HS-27A (cell line): ENCODE measurements at places on chromosomes 11 and 22.

DNA sequence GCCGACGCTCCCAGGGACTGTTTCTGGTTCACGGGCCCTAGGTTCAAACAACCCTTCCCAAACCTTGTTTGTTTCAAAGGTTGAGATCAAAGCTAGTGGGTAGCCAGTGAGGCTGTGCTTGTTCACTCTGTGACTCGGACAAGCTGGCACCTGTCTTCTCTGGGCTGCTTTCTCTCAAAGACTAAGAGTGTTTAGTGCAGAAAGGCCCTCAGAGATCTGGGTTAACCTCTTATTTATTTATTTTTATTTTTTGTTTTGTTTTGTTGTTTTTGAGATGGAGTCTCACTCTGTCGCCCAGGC, 13.0 kb upstream of the MALAT1 start:
- no peak for DNase-seq

GRCh38 chr11:85539740-85540139, 87.4 kb downstream of the DLG2 start:
- DNase-seq = no peak

GRCh38 chr22:21755851-21756284, 20.3 kb upstream of the YPEL1 start:
- DNase-seq = no peak

- no peak for DNase-seq
These were observed 3.4 kb upstream of the WBP2NL start for GRCh38 chr22:41995211-41995610.

GRCh38 chr11:61887839-61888494, 3.4 kb downstream of the FADS3 start:
- peak; percentile 91 for DNase-seq

DNA sequence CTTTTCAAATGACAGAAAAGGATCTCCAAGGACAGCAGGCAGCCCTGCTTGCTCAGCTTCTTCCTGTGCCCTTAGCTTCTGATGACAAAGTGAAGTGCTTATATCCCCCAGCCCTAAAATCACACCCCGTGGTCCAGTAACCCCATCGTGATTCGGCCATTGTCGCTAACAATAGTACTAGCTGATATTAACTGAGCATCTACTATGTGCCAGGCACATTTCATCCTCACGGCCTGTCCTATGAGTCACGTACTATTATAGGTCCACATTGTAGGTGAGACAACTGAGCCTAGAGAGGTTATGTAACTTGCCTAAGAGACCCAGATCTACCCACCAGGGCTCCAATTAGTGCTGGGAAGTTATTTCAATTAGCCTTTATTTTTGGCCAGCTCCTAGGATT, 6.1 kb downstream of the SCN4B start:
- no peak for DNase-seq

GRCh38 chr11:114129142-114129541, 69.6 kb downstream of the ZBTB16 start:
- DNase-seq = no peak

GRCh38 chr22:31932863-31933262, 11.5 kb upstream of the YWHAH start:
- no peak for DNase-seq

DNA sequence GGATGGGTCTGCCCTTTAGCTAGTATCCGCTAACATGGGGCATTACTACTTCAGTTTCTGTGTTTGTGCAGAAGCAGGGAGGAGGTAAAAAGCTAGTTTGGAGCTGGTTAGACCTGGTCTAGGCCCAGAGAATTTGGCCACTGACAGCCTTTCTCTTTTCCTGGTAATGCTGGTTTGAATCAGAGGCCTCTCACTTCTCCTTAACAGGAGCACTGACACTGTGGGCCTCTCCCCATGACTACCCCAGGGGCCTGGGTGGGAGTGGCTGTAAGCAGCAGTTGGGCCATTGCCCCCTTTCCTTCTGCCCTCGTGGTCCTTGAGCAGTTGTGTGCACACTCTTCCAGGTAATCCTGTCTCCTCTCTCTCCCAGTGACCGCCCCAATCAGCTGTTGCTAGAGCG, 8.5 kb upstream of the SLC25A18 start:
- DNase-seq = no peak

- DNase-seq = no peak
These were observed 7.0 kb downstream of the CHST1 start for GRCh38 chr11:45658292-45658991.

DNA sequence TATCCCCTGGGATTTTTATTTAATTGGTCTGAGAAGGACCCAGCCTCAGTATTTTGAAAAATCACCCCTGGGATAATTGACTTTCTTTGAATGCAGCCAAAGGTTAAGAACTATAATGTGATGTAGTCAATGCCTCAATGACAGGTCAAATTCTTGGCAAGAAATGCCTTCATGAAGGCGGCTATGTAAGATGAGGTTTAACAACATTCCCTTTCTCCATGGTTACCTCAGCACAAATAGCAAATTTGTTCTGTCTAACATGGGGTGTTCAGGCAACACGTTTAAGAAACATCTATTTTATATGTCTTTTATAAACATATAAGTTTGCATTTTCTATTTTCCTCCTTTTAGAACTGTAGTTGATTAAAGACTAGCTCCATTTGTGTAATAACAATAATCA, 5.3 kb downstream of the SLN start:
- DNase-seq = no peak

- DNase-seq = no peak
These were observed 58.3 kb downstream of the LRRC32 start for GRCh38 chr11:76612226-76612625.

DNA sequence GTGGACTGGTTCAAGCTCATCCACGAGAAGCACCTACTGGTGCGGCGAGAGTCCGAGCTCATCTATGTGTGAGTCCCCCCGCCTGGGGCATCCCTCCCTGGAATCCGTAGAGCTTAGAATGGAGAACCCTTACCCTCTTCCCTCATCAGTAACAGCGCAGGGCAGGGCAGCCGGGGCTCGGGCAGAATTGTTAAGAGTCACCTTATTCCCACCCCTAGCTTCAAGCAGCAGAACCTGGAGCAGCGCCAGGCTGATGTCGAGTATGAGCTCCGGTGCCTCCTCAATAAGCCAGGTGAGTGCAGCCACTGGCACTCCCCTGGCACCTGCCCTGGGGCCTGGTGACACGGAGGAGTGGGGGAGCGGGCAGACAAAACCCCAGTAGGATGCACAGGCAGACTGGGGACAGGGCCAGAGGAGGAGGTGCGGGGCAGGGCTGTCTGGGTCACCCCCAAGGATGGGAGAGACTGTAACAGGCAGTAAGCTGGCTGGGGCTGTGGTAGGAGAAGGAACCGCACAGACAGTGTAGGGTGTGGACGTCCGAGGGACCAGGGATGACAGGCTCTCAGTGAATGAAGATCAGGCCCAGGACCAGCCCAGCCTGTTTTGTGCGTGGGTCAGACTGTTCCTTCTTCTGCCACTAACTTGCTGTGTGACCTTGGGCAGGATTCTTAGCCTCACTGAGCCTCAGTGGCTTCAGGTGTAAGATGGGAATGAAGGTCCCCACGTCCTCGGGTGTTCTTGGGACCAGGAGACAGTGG, 20.4 kb downstream of the C22orf23 start:
- no peak for DNase-seq

DNA sequence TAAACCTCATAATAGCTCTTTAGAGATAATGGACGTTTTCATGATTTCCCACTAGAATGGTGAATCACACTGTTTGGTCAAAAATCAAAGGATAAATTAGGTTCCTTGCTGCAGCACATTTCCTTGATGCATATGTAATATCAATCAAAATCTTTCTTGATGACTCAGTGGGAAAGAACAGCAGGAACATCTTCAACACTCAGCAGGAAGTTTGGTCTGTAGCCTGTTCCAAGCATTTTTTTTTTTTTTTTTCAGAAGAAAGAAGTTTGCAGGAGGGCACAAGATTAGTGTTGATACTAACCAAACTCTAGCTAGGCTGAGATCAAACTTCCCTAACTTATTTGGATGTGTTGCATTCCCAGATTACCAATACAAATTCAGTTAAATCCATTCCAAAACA, 1529.8 kb downstream of the FAM181B start:
- DNase-seq = no peak

GRCh38 chr22:45997777-45998637, 21.0 kb upstream of the WNT7B start:
- DNase-seq = no peak

GRCh38 chr11:45451766-45452440, 165.8 kb upstream of the SYT13 start:
- DNase-seq = no peak

- no peak for DNase-seq
These were observed 768 bp downstream of the LDHA start for GRCh38 chr11:18394928-18395734.

DNA sequence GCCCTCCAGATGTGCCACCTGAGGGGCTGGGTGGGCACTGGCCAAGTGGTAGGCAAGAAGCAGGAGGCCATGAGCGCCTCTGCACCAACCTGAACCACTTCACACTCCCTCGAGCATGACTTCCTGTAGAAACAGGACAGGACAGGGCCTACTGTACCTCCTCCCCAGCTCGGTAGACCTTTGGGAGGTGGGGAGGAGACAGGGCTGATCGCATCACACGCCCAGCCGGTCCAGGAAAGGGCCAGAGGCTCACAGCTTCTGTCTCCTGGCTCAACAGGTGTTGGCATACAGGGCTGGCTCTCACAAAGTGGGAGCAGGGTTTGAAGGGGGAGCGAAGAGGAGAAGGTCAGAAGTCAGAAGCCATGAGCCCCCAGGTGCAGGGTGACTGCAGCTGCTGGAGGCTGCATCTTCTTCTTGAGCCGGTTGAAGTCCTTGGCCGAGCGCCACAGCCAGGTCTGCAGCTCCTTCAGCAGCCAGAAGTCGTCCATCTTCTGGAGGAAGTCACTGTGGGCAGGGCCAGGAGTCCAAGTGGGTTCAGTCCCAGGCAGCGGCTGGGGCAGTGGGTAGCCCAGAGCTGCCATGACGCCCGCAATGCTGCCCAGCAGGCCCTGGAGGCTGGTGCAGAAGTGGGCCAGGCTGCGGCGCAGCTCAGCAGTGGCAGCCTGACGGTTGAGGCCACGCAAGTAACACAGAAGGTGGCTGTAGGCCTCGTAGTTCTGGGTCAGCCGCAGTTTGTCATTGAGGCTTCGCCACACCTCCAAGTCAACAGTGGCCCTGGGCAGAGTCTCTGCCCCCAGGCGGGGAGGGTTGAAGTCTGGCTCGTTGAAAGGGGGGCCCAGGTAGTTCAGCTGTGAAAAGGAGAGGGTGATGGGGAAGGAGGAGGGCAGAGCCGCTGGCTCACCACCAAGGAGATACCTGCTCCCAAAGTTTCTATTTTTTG, 8.3 kb downstream of the CLCF1 start:
- DNase-seq = no peak

GRCh38 chr11:85115798-85116197, 511.3 kb downstream of the DLG2 start:
- no peak for DNase-seq

- no peak for DNase-seq
These were observed 54.4 kb downstream of the RRAS2 start for GRCh38 chr11:14304601-14305000.

- no peak for DNase-seq
These were observed 218.8 kb downstream of the PGR start for GRCh38 chr11:100910808-100911207.

- DNase-seq = no peak
These were observed 386.2 kb downstream of the TENM4 start for GRCh38 chr11:79054636-79055035.

DNA sequence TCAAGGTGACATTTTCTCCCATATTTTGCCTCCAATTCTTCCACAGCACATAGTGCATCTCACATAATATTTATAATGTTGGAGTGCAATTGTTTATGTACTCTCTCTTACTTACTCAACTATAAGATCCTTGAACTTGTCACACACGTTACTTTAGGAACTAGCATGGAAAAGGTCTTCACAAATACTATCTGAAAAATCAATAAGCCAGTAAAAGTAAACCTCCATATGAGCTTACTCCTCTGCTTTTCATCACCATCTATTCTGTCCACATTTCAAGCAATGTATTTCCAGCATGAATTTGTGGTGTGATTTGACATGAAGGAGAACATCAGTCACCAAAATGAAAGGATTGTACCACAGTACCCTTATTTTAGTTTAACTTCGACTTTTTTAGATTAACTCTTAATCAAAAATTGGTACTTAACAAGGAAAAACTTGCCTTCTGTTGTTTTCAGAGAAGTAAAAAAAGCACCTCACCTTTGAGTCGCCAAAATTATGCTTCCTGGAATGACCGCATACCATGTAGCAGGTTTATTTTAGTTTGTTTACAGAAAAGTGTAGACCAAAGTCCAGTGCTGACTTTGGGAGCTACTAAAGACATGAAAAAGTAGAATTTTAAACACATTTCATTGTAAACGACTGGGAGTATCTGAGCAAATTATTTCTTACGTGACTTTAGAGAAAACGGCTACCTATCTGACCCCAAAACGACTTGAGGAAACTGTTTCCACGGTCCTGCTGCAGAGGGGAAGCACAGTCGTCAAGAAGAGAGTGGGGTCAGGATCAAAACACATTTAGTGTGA, at the start of gene SLC22A9:
Gene SLC22A9 (plus strand): TSS at position 621 of the 806 bp plus-strand sequence. CDS start 272 bp downstream, outside the sequence.
- no peak for DNase-seq

DNA sequence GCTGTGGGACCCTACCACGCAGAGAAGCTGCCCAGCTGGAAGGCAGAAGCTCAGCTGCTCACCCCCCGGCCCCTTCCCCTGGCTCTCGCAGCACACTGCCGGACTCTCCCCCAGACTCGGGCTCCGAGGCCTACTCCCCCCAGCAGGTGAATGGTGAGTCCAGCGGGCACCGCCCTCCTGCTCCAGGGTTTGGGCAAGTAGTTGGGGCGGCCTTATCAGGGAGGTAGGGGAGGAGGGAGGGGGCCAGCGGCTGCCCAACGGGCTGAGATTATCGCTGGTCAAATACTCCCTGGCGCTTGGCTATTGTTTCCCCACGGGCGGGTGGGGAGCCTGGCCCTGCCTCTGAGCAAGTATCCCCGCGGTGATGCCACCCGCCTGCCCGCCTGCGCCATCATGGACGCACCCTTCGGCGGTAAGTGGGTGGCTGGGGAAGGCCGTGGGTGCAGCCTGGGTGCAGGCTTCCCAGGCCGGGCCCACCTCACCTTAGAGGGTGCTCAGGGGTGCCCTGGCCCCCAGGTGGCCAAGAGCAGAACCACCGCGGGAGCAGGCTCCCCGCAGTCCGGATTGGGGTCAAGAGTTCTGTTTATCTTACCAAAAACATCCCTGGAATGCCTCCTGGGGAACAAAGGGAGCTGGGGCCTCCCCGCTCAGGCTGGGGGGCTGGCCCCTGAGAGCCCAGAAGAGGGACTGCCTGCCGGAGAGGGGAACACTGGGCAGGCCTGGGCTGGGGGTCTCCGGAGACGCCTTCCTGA, 16.9 kb downstream of the MYRF start:
- no peak for DNase-seq

DNA sequence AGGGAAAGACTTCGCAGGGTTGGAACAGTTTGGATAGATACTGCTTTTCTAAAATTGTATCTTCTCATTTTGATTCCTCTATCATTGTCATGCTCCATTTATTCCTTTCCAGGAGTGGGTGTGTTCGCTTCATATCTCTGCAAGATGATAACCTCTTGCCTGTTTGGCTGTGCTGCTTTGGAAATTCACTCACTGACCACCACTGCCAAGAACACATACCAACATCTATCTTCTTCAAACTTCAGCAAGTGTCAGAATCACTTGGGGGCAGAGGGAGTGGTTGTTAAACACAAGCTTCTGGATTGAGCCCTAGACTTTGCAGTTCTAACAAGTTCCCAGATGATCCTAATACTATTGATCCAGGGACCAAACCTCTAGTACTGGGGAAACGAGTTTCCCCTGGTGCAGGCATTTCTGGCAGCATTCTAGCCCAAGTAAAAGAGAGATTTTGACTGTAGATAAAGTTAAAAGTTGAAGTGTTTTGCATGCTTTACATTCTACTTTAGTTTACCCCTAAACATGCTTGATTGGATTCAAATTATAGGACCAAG, 11.5 kb upstream of the DKK3 start:
- no peak for DNase-seq

- no peak for DNase-seq
These were observed 32.0 kb downstream of the NEFH start for GRCh38 chr22:29512031-29512430.
